ENCODE measurements at places on chromosomes 3 and 15. TPM values are rescaled to one million over a fixed set of nuclear protein-coding genes. Genes with fewer than 3 reads are reported as not detected.

Gene PCSK6
- total RNA-seq, result 124 TPM

Gene C3orf18
- 1.8 TPM for total RNA-seq

Gene IQCF5
- not detected for total RNA-seq

Gene PLA1A
- total RNA-seq, result 63.9 TPM

Gene SCN5A
- total RNA-seq, result not detected

Gene GHSR
- not detected for total RNA-seq

Gene MME
- total RNA-seq, result 4.9 TPM

Gene ATP8B4
- total RNA-seq, result 17.7 TPM

Gene GABRR3
- total RNA-seq, result not detected

Gene MORC1
- 0.14 TPM for total RNA-seq

Gene THBS1
- 36.2 TPM for total RNA-seq

Gene ZBED2
- not detected for total RNA-seq

Gene SERPINI2
- total RNA-seq, result not detected

Gene SNX22
- total RNA-seq, result 37.4 TPM

Gene CFAP20DC
- total RNA-seq, result 2.1 TPM

Gene CCNB2
- 53.1 TPM for total RNA-seq

Gene EIF4A2
- total RNA-seq, result 255 TPM

Gene POLG
- 53.1 TPM for total RNA-seq

Gene CHRM5
- not detected for total RNA-seq

Gene SPTSSB
- total RNA-seq, result under 0.01 TPM

Gene AMIGO3
- total RNA-seq, result not detected

Gene CPLX3
- not detected for total RNA-seq

Gene PLA2G4D
- total RNA-seq, result not detected

Gene SCAANT1
- not detected for total RNA-seq

Gene ACOX2
- 179 TPM for total RNA-seq

Gene NDN
- total RNA-seq, result 37.2 TPM

Gene GOLGA8M
- total RNA-seq, result 4.4 TPM

Gene SLC12A1
- 0.05 TPM for total RNA-seq

Gene CKMT1A
- total RNA-seq, result not detected

Gene ZNF35
- 4.9 TPM for total RNA-seq

Gene FAM107A
- total RNA-seq, result 0.05 TPM

Gene CALML4
- 6.2 TPM for total RNA-seq

Gene RBPMS2
- total RNA-seq, result 0.42 TPM

Gene SLC51A
- 19.9 TPM for total RNA-seq

Gene PIAS1
- total RNA-seq, result 15.9 TPM

Gene PPCDC
- total RNA-seq, result 9.3 TPM

Gene TGM4
- not detected for total RNA-seq

Gene GP9
- 12.0 TPM for total RNA-seq

Gene BFSP2
- not detected for total RNA-seq

Gene ACTC1
- total RNA-seq, result not detected

Gene MSL2
- 13.8 TPM for total RNA-seq

Gene ZNF80
- total RNA-seq, result not detected

Gene CXCR6
- 0.75 TPM for total RNA-seq

Gene MST1
- 551 TPM for total RNA-seq

Gene COL6A5
- 0.09 TPM for total RNA-seq

Gene EIF4E3
- total RNA-seq, result 3.7 TPM

Gene RTP1
- not detected for total RNA-seq

Gene MESP1
- 0.50 TPM for total RNA-seq

Gene ZWILCH
- total RNA-seq, result 11.3 TPM

Gene NKIRAS1
- total RNA-seq, result 12.6 TPM

Gene LARP6
- 0.89 TPM for total RNA-seq

Gene CLDN1
- total RNA-seq, result 85.2 TPM

Gene CCDC54
- total RNA-seq, result not detected

Gene SIDT1
- 2.2 TPM for total RNA-seq

Gene SENP8
- total RNA-seq, result 1.0 TPM

Data from liver (tissue), 10 donors.